Stimulated activated CD8-positive, alpha-beta memory T cell treated with anti-CD3 and anti-CD28 coated beads, Interleukin-15, amount 100 ng/mL, for 48 hours (primary cell): ENCODE measurements at places on chromosomes 4 and X.

DNA sequence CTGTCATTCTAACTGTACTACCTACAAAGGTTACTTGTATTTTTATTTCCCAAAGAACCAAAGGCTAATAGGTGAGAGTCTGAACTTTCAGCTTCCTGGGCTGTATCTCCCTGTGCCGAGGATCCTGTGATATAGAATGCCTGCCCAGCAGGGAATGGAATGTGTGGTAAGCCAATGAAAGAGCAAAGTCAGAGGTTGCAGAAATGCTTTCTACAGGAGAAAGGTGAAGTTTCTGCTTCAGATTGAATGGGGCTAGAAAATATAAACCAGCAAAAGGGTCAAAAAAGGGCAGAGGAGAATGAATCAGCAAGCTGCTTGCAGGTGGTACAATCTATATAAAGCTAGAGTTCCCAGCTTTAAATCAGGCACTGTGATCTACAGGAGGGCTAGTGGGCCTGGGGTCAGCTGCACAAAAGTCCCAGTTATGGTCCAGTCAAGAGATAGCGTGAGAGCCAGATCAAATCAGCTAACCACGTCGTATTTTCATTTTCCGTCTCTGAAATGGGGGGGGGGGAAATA, 146.1 kb downstream of the DCTD start:
- DNase-seq: no peak

DNA sequence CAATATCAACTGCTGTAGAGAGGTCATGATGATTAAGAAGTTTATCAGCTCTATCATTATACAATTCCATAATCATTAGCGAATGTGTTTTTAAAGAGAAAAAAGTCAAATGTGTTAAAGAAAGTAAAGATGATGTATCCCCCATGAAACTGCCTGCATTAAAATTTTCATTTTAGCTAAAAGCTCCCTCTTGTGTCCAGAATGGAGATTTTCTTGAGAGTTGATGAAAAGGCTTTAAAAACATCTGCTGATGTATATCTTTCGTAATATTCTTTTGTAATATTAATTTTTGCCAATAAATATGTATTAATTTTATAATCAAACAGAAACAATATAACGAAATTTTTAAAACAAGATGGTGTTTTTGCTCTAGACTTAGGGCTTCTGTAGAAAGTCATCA, 52.1 kb upstream of the LHFPL1 start:
- no peak for DNase-seq

DNA sequence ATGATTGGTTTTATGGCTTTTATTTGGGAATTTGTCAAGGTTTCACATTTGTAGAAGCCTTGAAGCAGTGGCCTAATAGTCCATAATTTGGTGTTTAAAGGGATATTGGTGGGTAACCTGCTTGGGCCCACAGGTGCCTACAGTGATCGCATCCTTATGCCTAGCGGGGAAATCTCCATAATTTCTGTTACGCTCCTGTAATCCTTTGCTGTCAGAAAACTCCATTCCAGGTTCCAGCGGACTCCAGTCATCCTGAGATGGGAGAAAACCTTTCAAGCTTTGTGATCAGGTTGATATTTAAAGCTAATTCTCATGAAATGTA, 257.0 kb upstream of the JADE1 start:
- no peak for DNase-seq

DNA sequence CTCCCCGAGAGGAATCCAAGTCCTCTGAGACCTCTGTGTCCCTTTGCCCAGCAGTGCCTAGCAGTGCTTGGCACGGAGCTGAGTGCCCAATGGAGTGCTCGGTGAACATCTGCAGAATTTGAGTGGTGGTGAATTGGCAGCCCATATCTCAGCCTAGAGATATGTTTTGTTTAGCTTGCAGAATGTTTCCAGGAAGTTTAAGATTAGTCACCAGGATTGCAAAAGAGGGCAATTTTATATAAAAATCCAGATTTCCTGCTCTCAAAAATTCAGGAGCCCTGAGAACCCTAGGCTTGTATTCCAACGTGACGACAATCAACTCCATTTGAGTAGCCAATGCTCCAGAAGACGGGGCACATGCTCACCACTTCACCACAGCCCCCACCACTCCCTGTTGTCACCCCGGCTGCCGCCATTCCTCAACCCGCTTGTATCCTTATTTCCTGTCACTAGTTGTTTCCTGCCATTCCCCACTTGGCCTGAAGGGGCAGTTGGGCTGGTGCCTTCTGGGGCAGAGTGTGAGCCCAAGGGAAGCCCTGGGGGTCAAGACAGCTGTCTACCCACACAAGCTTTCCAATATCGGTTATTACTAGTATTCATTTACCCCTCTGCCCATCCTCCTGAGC, 116.9 kb downstream of the EFNB1 start:
- DNase-seq: no peak

- DNase-seq: no peak
Observed at GRCh38 chr4:29047341-29048041, 1672.7 kb upstream of the PCDH7 start.

DNA sequence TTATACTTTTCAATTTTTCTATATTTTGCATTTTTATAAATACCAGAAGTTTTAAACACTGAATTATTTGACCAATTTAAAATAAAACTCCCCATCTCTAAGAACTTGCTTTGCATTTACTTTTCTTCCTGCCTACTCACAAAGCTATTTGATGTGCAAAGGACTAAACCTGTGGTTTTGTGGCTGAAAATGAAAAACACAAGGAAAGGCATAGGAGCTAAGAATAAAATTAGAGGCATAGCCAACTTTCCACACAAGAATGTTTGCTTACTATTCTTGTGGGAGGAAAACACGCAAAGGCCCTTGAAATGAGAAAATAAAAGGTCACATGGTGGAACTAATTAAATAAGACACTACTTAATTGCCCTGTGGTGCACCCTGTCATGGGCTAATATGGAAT, 221.2 kb downstream of the KLHL13 start:
- DNase-seq: no peak

DNA sequence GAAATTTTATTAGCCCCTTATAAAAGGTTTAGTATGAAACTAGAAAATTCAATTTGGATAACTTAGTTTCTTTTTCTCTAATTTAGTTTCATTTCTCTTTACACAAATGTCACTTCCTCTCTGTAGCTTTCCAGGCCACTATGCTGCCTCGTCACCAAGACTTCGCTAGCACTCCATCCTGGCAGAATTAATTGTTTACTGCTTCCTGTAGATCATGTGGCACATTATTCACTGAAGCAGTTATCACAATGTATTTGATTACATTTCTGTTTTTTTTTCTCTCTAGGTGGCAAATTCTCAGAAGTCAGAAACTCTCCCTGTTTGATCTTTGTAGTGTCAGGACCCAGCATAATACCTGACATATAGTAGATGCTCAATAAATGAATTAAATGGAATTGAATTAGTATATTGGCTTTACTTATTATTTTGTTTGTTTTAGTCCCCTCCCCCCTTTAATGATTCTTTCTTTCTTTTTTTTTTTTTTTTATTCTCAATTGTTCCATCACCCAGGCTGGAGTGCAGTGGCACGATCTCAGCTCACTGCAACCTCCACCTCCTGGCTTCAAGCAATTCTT, 9.3 kb upstream of the SAT1 start:
- DNase-seq: peak; percentile 15

GRCh38 chr4:151702256-151702655, 58.6 kb downstream of the GATB start:
- DNase-seq: no peak

- DNase-seq: no peak
Observed at GRCh38 chr4:519203-519651, 20.2 kb downstream of the PIGG start.

GRCh38 chr4:152579107-152579764, 43.3 kb upstream of the FBXW7 start:
- no peak for DNase-seq

DNA sequence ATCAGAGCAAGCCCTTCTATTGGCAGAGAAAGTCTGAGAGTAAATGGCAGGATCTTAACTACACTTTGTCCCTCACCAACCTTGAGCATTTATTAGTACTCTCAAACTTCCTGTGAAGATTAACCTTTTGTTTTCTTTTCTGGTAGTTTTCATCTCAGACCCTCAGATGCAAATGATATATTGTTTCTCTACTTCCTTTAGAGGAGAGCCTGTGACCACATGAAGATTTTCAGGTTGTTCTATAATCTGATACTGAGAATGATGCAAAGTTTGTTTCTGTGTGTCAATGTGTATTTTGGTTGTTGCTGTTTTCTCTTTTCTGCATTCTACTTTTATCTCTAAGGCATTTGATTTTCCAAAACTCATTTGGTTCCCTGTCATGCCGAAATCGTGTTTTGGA, 165.8 kb upstream of the CYSLTR1 start:
- DNase-seq: no peak

DNA sequence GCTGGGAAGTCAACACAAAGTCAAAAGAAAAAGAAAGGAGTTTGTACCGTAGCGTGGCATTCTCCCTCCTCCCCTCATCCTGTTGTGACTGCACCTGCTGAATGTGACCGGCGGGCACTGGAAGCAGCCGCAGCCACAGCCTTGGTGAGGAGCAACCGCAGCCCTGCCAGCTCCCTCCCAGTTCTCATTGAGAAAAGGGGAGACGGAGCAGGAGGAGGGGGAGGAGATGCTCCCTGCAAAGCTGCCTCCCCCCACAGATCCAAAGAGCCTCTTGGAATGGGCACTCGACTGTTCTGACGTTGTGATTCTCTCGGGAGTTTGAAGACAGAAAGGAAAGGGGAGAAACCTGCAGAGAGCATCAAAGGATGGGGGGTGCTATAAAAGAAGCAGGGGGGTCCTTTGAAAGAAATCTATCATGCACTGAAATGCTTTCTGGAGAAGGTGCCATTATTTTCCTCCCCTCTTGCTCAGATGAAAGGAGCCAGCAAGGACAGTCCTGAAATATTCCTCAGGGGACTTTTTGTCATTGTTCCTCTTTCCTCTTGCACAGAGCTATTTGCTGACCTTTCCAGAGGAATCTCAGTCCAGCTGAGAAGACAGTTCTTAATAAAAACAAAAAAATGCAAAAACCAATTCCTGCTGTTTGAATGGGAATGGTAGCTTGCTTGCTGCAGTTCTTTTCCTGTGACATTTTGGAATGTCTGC, 429.7 kb downstream of the MAPK10 start:
- no peak for DNase-seq

DNA sequence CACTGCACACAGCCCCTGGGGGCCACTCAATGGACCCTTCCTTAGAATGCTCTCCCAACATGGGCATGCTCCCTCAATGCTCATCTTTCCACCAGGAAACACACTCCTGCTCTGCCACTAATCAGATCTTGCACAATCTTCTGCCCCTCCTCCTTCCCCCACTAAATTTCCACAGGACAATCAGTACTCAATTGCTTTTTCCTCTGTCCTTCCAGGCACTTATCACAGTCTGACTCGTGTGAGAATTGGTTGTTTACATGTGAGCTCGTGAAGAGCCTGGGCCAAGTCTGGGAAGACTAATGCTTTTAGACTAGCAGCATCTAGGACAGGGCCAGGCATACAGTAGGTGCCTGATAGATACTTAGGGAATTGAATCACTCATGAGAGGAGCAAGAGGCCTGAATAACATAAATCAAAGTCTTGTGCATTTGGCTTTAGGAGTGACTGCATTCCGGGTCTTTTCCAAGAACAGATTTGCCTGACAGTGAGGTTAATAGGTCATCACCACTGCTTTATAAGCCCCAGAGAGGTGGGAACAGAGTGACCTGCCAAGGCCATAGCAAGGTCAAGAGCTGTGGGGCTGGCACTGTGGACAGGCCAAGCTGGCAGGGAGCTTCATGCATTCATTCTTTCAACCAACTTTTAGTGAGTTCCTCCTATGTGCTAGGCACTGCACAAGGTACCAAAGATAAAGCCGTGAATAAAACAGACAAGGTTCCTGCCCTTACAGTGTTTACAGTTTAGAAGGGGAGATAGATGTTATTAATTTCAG, 55.0 kb downstream of the PRPS1 start:
- DNase-seq: no peak

DNA sequence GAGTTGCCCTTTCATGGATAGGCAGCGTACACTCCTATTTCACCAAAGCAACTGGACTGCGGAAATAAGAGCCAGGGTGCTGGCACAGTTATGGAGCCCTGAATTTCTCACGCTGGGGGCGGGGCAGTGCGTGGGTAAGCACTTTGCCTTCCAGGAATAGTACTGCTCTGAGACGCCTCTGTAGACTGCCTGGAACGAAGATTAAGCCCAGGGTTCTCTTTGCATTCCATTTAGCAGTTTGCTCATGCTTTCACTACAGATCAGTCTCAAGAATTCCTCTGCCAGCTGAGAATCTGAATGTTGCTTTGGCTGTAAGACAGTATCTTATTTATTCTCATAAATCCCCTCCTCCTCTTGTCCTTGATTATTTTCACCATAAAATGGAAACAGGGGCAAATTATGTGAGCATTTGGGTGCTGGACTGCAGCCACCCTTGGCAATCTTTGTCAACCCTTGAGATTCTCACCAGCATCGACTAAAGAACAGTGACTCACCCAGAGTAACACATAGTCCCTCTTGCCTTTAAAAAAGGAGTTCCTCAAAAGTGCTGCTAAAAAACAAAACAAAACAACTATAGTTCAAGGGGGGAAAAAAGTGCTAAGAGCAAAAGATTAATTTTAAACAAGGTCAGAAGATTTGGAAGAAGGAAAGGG, 88.9 kb upstream of the CITED1 start:
- DNase-seq: no peak
